ENCODE measurements at places on chromosomes 6 and 20.

DNA sequence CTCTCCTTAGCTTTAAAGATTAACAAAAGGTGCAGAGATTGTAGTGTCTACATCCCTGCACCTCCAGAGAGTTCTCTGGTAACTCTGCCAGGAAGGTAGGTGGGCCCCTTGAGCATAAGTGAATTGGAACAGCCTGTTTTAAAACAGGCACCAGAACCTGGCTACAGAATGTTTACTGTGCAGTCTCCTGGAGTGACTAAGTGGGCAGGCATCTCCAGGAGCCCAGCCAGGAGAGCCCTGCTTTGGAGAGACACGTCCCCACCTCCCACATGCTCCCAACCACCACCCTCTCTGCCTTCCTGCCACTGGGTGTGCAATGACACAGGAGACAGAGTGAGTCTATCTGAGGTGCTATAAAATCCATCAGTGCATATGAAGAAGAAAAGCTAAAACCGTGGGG lies 110.3 kb upstream of the EYA4 start:
- peak; percentile 52 for DNase-seq

GRCh38 chr6:158729906-158730540 lies 80.2 kb downstream of the SYTL3 start:
- no peak for DNase-seq

DNA sequence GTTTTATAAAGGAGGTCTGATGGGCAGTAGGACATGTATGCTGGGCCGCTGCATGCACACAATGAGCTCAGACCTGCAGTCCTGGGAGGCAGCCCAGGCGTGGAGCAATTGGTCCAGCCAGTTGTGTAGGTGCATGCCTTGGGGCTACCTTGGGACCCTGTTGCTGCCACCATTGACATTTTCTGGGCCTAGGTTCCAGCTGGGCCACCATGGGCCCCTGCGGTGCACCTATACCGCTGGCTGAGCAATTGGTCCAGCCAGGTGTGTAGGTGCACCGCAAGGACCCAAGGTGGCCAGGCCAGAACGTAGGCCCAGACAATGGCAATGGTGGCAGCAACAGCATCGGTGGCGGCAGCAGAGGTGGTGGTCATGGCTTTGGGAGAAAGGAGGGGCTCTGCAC lies 143.9 kb downstream of the PXDC1 start:
- DNase-seq, result no peak

GRCh38 chr6:142953373-142954273 lies 8.6 kb upstream of the HIVEP2 start:
- DNase-seq, result no peak

DNA sequence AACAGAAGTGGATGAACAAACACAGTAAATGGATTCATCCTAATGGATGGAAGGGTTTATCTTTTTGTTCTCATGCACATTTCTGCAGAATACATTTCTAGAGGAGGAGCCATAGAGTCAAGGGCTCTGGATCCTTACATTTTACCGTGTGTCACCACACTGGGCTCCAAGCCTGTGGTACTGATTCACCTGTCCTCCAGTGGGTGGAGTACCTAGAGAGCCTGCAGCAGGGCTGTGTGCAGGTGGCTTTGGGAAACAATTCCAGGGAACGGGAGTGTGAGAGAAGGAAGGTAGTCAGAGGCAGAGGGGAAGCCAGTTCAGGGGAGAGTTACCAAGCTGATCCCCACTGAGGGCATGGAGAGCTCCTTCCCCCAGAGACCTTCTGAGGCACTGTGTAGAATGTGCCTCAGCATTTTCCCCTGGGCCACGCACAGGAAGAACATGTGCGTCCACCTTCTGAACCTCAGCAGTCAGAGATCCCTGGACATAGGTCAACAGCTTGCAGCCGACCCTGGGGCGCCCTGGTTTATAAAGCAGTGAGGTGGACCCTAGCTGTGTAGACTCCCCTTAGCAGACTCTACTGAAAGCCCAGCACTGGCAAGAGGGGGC lies 85.3 kb upstream of the SLC22A23 start:
- no peak for DNase-seq

DNA sequence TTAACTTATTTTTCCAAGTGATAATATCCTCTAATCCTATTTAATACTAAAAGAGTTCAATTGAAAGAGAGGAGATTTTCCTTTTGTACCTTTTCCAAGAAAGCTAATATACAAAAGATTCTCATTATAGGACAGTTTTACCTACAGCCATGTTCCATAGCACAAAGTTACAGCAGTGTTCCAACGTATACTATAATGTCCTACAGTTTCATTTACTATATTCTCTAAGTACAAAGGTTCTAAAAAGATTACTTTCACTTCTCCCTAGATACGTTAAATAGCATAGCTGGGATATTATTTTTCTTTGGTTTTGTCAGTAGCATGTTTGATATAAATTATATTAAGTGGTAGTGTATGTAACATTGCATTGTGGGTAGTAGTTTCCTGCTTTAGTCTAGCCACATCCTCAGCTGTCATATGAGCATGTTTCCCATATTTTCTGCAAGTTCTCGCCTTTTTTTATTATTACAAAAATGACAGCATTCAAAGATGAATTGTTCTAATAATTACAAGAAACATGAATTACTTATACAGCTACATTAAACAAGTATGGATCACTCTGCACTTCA lies 4.4 kb upstream of the RUNX2 start:
- DNase-seq, result no peak

DNA sequence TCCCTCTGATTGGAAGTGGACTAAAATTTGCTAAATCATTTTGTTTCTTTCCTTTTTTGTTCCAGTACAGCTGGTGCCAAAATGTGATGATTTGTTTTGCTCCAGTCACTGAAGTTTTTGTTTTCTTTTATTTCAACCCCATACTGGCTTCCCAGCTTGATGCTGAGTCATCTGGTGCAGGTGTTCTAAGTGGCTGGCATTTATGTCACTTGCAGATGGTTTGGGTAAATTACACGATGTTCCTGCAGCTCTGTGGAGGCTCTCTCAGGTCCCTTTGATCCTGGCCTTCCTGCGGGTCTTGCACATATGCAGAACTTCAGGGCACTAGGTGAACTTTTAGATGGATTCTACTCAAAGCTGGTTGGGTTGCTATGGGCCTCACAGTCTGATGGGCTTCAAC lies 577.7 kb downstream of the HAO1 start:
- DNase-seq, result no peak

DNA sequence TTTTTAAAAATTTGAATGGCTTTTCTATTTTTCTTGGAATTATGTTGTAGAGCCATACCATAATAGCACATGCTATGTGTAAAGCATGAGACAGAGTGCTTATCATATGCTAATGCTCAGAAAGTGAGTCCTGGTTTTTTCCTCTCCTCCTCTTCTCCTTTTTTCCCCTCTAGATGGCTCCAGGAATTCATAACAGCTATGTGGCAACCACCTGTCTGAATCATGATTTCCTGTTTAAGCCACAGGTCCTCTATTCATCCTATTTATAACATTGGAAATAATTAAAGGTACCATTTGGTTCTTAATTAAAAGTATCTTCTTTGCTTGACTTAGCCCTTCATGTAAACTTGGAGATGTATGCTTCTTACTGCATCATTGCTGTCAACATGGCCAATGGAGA lies 260.0 kb upstream of the MAP3K7 start:
- no peak for DNase-seq

GRCh38 chr6:148035806-148036390 lies 306.7 kb upstream of the SASH1 start:
- DNase-seq, result no peak

DNA sequence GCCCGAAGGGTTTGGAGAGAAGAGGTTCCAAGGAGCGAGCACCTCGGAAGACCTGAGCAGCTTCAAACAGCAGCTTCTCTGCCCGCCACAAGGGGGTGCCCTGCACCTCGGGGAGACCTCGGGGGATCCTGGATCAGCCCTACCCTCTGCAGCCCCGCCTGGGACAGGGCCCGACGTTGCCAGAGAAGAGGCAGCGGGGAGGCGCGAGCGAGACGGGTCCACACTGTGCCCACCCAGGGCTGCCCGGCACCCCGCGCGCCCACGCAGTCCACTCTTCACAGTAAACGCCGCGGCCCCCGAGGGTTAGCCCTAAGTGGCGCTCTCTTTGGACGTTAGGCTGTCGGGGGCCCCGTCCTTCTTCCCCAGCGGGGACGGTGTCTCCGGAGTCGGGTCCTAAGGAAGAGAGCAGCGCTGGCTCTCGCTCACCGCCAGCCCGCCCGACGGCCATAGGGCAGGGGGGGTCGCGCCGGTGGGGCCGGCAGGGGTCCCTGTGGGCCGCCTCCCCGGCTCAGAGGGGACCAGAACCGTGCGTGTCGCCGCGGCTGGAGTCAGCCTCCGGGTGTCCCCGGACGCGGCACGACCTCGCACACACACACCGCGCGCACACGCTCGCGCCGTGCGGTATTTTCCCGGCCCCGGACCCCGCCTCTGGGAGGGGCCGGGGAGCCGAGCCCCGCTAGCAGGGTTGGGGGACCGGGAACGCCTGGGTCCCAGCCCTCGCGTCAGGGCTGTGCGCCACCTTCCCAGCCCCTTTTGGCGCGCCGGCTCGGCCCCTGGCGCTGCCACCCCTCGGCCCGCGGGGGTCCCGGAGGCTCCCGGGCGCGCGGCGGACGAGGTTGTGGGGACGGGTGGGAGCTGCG lies 929 bp downstream of the CDH22 start:
- no peak for DNase-seq

DNA sequence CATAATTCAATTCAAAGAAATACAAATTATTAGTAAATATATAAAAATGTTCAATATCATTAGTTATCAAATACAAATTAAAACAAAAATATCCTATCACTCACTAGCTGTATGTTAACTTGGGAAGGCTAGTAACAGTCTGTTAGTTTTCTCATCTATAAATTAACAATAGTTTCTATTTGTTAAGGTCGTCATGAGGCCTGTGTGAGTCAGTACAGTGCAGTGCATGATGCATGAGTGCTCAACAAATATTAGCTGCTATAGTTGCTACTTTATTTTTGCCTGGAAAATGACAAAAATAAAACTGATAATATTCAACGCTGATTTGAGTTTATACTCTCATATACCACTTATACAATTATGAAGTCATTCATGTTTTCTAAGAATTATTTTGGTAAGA lies 401.6 kb upstream of the RUNX2 start:
- DNase-seq, result no peak

- no peak for DNase-seq
Observed at GRCh38 chr6:1607516-1608221, 2.0 kb upstream of the FOXC1 start.

DNA sequence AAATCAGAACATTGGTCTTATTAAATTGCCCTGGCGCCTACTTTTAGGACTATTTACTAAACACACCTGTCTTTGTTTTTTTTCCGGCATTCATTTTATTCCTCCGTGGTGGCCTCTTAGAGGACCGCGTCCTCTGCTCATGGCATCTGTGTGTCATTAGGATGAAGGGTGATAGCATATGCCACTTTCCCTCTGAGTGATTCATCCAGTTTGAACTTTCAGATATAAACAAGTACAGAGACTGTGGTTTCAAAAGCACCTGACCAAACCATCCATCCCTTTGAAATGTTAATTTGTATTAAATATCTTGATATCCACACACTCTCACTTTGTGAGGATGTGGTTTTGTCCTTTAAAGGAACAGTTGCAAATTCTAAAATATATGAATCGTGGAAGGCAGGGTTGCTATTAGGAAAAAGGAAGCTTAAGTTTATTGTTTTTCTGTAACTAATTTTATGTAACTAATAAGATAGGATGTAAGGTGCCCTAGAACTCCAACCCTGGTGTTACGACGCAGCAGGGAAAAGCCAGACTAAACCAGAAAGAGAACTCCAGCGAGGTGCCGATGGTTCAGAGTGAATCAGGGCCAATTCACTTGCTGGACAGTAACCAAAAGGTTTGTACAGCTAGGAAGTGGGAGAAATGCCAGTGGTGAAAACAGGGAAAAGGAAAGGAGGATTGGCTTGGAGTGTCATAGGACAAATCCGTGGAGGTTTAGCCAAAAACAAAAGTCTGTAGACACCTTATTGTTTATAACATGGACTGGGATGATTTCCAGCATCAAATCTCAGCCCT lies 98.7 kb downstream of the SHLD1 start:
- peak; percentile 21 for DNase-seq

DNA sequence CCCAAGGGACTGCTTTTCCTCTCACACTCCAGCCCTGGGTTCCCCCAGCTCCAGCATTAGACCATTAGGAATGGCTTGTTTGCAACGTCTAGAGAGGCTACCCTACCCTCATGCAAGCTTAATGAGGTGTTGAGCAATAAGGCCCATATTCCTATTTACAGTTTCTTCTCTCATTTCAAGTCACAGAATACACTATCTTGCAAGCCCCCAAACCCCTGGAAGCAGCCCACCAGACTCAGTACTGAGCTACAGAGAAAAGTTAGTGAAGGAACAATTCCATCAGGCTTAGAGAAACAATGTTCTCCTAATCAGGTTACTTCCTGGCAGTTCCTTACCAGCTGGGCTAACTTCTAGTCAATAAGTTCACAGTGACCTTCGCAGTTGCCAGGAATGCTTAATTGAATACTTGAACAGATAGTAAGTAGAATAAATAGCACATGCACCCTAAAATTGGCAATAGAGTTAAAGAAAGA lies 606.5 kb upstream of the NOX3 start:
- no peak for DNase-seq

- DNase-seq, result no peak
Observed at GRCh38 chr6:13536796-13537526, 37.4 kb upstream of the SIRT5 start.

DNA sequence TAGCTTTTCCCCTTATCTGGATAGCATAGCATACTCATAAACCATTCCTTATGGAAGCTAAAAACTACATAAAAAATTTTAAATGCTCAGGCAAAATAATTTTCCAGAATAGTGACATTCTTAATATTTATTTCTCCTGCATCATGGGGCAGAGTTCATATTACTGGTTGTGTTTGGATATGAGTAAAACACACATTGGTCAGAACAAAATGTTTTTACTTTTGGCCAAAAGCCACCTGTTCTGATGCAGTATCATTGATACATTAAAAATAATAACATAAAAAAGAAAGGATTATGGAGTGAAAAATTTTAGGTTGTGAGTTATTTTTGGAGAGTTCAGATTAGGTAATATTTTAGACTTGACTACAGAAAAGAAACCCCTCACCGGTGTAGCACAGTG lies 33.6 kb downstream of the TRAM2 start:
- DNase-seq, result no peak

DNA sequence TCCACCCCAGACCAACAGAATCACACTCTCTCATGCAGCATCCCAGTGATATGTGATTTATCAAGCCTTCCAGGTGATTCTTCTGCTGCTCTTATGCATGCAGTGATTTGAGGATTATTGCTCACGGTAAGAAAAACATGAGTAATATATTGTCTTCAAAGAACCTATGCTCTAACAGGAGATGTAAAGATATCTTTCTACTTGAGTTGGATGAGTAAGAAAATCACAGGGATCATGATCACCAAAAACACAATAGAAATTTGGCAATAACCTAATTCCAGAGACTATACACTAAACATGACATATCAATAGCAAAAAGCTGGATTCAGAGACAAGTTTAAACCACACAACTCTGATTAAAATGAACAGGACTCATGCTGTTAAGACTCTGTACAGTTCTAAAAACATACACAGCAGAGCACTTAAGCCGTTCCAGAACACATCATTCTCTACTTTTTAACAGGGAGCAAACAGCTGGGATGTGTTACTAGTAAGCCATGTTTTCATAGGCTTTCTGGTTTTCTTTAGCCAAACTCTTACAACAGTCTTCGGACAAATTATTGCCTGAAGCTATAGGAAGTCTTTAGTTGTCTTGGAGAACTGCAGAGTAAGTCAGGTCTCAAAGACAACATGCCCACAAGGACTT lies 568.6 kb downstream of the HAO1 start:
- no peak for DNase-seq
